Hematopoietic multipotent progenitor cell treated with erythropoietin and hydrocortisone succinate and interleukin-3 and kit ligand, for 6 days (in vitro differentiated cells): ENCODE measurements at places on chromosomes 6 and 20.

DNA sequence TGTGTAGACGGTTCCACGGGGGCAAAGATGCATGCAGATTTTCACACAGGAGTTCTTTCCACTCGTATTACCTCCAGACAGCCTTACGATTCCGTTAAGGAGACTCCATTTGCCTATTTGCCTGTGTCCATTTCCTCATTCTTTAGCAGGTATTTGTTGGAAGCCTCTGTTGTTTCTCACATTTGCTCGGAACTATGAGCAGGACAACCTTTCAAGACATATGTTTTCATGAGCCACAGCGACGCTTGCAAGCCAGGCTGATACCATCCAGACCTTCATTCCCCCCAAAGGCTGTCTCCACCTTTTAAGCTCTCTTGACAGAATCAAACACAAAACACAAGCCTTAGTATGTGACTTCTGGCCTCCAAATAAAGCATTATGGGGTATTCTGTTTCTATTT lies 57.6 kb upstream of the NEDD9 start:
- DNase-seq: no peak

DNA sequence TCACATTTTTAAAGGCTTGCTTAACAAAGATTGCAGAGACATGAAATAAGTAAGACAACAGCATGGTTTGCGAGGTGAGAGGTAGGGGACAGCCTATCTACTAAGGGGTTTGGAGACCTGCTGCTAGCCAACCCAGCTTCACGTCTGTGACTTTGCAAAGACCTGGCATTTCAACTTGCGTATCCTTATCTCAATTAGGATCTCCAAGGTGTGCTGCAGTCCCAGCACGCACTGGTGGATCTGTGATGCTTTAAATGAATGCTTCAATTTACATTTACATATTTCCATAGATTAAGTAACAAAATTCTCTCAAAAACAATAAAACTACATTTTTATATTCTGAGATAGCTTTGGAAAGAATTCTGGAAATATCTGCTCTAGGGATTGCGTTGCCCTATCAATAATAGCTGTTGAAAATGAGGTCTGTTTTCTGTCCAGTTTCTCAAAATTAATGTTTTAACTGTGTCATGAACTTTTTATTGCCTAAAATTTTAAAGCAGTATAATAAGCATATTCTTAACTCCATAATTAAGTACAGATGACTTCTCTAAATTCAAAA lies 124.4 kb upstream of the EDN1 start:
- no peak for DNase-seq

GRCh38 chr20:57223648-57224489 lies 42.6 kb downstream of the BMP7 start:
- no peak for DNase-seq

DNA sequence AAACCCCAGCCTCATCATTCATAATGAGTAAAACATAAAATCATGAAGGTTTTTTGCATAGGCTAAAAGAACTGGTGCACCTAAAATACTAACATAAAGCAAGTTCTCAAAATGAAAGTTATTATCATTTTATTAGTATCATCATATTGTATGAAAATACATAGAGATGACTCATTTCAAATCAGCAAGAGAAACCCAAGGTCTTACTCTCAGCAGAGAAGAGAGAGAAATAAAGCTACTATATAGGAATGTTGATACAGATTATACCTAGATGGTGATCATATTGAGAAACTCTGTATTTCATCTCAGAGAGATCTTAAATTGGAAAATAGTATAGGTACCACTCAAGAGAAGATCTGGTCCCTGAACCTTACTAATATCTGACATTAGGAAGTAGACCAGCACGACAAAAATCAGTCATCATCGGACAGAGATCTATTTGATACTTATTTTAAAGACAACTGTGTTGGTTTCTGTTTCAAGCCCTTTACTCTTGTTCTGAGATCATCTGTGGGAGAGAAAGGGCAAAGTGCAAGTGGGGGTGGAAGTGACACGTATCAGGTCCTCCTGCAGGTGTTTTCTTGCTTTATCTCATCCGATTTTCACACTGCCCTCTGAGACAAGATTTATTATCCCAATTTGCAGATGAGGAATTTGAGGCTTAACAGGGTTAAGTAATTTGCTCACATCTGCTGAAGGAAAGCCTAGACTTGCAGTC lies 532.3 kb downstream of the MAFB start:
- DNase-seq: no peak

- no peak for DNase-seq
Observed at GRCh38 chr6:113578691-113579090, 278.5 kb upstream of the MARCKS start.

- DNase-seq: no peak
Observed at GRCh38 chr20:54251096-54251495, 43.2 kb downstream of the PFDN4 start.

GRCh38 chr6:109963598-109964170 lies 14.4 kb upstream of the GPR6 start:
- DNase-seq: no peak

- no peak for DNase-seq
Observed at GRCh38 chr6:5999688-6000608, 6.8 kb downstream of the NRN1 start.

- DNase-seq: no peak
Observed at GRCh38 chr6:168181316-168181715, 102.3 kb upstream of the FRMD1 start.

GRCh38 chr6:43488667-43489276 lies 11.4 kb downstream of the TJAP1 start:
- DNase-seq: no peak

DNA sequence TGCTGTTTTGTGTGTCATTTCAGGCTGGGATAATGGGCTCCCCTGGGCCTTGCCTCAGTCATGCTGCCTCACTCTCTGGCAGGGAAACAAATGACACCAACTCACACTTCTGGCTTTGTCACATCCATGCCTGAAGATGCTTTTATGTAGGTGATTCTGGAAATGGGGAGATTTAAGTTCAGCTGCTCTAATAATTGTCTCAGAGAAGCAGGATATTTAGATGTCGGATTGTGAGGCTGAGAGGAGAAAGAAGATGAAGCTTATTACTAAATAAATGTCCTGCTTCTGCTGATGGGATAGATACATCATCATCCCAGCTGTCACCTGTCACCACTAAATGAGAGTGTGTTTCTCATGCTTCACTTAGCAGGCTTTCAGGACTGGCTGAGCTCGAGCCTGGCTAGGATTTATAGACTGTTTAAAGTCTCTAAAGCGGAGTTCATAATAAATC lies 480.2 kb upstream of the SPTLC3 start:
- no peak for DNase-seq

- DNase-seq: no peak
Observed at GRCh38 chr6:99138445-99138844, 190.7 kb upstream of the FBXL4 start.

GRCh38 chr20:4427940-4428586 lies 293.6 kb upstream of the PRND start:
- peak; percentile 5 for DNase-seq

- DNase-seq: no peak
Observed at GRCh38 chr20:37238935-37239451, 22.6 kb downstream of the GHRH start.

DNA sequence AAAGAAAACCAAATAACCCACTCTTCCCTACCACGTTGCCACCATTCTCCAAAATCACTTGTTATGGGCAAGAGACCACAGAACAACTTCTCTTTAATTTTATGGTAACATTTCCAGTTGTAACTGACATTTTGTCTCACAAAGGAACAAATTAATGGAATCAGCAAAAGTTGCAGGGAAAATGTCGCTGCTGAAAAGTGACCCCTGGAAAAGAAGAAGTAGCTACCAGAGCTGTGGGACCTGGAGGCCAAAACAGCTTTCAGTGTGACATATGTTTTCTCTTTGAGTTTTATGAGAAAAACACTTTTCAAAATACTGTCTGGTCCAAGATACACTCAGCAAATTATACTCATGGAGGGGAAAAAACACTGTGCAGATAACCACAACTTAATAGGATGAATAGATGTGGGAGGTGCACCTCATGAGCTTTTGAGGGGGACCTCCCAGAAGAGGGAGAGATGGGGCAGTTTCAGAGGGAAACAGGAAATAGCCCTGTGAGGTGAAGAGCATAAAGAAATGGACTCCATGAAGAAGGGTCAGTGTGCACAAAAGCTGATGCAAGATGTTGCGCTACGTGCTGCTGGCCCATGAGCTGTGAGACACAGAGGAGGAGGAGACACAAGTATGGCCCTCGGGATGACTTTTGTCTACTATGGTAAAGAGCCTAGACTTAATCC lies 87.3 kb downstream of the DTNBP1 start:
- no peak for DNase-seq

GRCh38 chr20:59823030-59823423 lies 110.4 kb downstream of the SYCP2 start:
- DNase-seq: no peak

GRCh38 chr6:44452725-44453124 lies 65.2 kb downstream of the CDC5L start:
- no peak for DNase-seq

- DNase-seq: no peak
Observed at GRCh38 chr20:38125157-38126056, 39.7 kb downstream of the TGM2 start.

GRCh38 chr6:31958412-31958740 lies 395 bp downstream of the NELFE start:
- peak; percentile 25 for DNase-seq

- DNase-seq: no peak
Observed at GRCh38 chr6:96653181-96653580, 90.3 kb downstream of the FHL5 start.

- no peak for DNase-seq
Observed at GRCh38 chr6:130529569-130530149, 163.8 kb downstream of the TMEM200A start.

- DNase-seq: peak; percentile 97
Observed at GRCh38 chr20:56411759-56412472, at the start of gene CASS4. TSS of gene CASS4 (plus strand) at chr20:56412260. CDS start at chr20:56412459, 199 bp downstream.

DNA sequence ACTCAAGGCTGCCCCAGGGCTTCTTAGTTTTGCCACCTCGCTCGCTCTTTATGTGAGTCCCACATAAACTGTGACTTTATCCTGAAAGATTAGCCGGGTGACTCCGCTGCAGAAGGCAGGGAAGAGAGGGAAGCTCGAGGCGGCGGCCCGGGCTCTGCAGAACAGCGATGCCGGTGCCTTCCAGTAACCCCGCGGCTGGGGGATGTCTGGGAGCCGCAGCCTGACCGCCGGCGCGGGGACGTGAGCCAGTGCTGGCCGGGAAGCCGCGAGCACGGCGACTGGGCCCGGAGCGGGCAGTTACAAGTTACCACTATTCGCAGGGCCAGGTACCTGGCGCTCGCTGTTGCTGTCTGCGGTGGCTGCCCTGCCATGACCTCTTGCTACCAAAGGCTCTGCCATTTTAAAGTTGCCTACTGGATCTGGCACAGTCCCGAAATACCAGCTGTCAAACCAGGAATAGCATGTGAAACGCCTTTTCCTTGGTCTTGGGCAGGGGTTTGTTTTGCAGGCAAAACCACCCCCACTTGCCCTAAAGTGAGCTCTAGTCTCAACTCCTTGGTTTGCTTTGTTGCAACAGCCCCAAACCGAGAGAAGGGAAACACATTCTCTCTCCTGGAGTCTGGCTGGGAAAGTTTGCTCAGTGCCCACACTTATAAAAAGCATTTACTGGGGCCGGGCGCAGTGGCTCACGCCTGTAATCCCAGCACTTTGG lies 124.0 kb upstream of the SLC2A12 start:
- DNase-seq: no peak

DNA sequence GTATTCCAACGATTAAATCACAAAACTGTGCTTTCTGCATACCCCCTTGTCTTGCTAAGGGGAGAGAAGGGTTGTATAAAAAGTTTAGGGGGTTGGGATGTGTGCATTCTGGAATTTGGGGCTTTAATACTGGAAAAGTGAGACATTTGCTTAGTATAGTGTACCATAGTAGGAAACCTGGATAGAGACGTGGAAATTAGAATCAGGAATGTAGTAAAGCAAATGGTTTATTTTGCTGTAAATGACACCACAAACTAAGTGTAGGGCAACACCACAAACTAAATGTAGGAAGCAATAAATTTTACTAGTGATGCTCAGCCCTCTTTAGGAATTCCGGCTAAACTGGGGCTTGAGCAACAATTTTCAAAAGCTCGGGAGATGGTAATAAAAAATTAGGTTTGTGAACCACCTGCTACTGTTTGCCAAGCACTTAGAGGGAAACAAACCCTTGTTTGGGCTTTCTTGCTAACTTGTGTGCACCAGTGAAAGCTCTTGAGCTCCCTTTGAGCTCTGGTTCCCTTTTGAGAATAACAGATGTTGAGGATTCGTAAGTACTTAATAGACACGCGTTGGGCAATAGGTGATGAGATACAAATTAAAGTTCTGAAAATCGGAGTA lies 13.8 kb downstream of the BRD2 start:
- peak; percentile 53 for DNase-seq

DNA sequence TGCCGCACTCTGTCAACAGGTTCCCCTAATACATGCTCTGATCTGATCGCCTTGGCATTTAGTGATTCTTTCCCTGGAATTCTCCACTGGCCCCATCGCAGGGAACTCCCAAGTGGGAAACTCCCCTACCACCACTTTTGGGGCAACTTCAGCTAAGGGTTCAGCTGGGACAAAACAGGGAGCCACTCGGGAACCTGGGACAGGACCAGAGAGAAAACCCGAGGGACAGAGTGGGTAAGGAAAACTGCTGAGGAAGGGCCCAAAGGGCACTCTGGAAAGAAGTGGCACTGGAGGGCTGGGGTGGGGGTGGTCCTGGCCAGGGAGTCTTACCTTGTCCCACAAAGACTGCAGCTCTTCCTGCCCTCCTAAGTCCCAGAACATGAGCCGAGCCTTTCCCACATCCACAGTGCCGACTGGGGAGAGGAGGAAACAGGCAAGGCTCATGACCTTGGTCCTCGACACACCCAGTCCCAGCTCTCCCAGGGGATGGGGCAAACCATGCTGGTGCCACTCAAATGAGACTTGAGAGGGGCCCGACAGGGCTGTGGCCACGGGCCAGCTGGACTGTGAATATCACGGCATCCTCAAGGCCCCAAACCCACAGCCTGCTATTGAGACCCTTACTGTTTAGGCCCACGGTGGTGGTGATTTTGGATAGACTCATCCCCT lies 1.6 kb downstream of the ARFRP1 start:
- no peak for DNase-seq

- DNase-seq: no peak
Observed at GRCh38 chr20:33940666-33941065, 53.0 kb upstream of the RALY start.

- DNase-seq: no peak
Observed at GRCh38 chr6:52306972-52307870, 22.7 kb upstream of the MCM3 start.

GRCh38 chr6:165013701-165014100 lies 295.7 kb downstream of the C6orf118 start:
- DNase-seq: no peak
